ENCODE measurements at places on chromosomes 3 and 15.

GRCh38 chr3:50163572-50164455 is 8.7 kb downstream of the SEMA3F start:
- no peak for DNase-seq

GRCh38 chr3:38141952-38142273 is 3.5 kb downstream of the MYD88 start:
- DNase-seq: no peak

DNA sequence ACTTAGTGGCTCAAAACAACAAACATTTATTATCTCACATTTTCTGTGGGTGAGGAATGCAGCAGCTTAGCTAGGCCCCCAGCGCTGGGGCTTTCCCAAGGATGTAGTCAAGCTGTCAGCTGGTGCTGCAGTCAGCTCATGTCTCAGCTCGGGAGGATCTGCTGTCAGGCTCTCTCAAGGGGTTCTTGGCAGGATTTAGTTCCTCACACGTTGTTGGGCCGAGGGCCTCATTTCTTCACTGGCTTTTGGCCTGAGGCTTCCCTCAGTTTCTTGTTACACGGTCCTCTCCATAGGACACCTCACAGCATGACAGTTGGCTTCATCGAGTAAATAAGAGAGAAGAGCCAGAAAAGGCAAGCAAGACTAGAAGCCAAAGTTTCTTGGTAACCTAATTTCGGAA is 13.7 kb upstream of the U2SURP start:
- DNase-seq: no peak

DNA sequence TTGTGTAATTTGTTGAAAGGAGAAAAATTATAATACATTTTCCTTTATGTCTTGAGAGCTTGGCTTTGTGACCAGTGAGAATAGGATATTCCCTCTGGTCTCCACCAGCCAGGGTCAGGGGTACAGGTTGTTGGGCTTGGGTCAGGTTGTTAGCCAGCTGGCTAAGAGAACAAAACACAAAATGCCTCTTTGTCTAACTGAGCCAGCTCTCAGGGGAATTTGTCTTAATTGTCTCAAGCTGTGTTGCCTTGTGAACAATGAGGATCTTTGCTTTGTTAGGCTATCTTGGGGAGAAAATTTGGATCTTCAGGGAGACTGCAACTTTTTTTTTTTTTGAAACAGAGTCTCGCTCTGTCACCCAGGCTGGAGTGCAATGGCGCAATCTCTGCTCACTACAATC is 17.7 kb upstream of the GK5 start:
- no peak for DNase-seq

DNA sequence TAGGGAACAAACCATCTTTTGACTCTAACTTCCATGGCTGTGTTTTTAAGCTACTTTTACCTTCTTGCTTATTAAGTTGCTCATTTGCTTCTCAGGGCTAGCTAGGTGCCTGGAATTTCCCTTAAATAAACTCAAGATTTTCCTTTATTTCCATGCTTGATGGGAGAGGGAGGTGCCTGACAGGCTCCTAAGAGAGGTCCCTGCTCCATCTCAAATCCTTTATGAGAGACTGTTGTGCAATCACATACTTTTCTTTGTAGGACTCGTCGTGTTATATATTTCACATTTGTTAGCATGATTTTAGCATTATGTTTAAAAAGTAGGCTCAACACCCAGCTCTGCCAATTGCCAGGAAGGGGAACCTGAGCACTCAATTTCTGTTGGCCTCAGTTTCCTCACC is 95.7 kb downstream of the SAMMSON start:
- DNase-seq: no peak
